ENCODE measurements at places on chromosomes 2 and 18.

- no peak for DNase-seq
Measured at GRCh38 chr2:84427235-84428138, 31.6 kb downstream of the SUCLG1 start.

- DNase-seq, result no peak
Measured at GRCh38 chr18:62942578-62942977, 227.2 kb downstream of the PHLPP1 start.

- DNase-seq, result no peak
Measured at GRCh38 chr2:164644036-164644700, 22.9 kb upstream of the GRB14 start.

GRCh38 chr2:180101846-180102245, 94.7 kb upstream of the CWC22 start:
- no peak for DNase-seq

GRCh38 chr2:109255654-109256053, 126.6 kb downstream of the SH3RF3 start:
- no peak for DNase-seq

DNA sequence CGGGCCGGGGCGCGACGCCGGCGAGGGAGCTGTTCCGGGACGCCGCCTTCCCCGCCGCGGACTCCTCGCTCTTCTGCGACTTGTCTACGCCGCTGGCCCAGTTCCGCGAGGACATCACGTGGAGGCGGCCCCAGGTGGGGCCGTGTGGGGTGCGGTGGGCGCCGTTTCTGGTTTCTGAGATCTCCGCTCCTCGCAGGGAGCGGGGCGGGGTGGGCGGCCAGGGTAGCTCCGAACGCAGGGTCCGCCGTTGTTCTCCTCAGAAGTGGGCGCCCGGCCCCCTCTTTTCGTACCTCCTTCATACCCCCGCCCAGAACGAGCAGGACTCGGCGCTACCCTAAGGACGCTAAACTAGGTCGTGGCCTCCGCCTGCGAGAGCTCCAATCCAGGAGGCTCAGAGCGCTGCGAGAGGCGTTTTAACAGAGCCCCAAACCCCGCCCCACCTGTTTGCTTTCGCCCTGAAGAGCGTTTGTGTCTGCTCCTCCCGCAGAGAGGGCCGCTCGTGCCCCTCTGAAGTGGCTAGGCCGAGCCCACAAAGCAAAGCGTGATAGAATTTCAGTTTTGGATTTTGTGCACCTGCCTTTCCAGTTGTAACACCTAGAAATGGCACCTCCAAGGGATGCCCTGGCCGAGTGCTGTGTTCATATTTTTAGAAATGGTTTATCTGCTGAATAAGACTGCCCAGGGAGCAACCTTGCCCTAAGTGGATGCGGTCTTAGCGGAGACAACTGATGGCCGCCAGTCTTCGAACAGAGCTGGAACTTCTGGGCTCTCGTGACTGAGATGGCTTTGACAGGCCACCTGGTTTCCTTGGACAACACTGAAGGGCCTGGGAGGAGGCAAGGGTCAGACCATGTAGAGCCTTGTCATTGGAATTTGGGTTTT, 626 bp downstream of the CAPN10 start:
- no peak for DNase-seq
